ENCODE measurements at places on chromosomes 11 and 22.

- peak; percentile 34 for DNase-seq
Measured at GRCh38 chr11:90629229-90629806, 406.5 kb upstream of the CHORDC1 start.

DNA sequence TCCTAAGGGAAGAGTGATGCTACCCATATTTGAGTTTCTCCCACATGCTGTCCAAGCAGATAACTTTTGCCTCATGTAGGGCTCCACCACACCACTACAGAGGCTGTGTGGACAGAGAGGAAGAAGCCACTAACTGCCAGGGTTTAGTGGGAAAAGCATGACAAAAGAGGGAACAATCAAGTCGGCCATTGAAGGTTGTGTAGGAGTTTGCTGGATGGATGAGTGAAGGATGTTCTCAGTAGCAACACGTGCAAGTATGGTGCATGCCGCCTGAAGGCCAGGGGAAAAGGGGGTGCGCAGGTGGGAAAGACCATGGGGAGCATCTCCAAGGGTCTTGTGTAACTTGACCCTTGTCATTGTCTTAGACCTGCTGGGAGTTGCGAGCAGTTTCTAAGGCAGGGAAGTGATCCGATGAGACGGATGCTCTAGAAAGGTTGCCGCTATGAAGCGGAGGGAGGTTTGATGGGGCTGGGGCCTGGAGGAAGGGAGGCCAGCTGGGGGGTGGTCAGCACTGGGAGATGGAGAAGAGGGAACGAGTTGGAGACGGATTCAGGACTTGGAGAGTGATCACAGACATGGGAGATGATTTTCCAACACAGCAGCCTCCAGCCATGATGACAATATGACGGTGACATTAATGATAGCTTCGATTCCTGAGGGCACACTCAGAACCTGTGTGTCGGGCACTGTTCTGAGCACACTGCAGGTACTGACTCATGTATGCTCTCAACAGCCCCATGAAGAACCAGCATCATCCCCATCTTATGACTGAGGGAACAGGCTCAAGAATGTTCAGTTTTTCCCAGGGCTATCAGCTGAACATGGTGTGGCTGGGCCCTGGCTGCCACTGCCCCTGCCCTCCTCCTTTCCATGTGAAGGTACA lies 53.7 kb downstream of the CD6 start:
- no peak for DNase-seq

DNA sequence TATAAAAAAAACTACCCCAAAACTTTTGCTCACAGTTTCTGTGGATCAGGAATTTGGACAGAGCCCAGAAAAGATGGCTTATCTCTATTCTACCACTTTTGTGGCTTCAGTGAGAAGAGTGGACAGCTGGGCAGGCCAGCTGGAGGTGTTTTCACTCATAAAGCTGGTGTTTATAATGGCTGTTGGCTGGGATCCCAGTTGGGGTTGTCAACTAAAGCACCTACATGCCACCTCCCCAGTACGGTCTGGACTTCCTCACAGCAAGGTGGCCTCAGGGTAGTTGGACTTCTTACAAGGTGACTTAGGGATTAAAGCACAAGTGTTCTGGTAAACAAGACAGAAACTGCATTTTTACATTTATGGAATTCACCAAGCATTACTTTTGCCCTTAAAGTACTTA lies 171.0 kb downstream of the NELL1 start:
- no peak for DNase-seq

GRCh38 chr22:33465554-33465953 lies 407.4 kb upstream of the SYN3 start:
- no peak for DNase-seq

DNA sequence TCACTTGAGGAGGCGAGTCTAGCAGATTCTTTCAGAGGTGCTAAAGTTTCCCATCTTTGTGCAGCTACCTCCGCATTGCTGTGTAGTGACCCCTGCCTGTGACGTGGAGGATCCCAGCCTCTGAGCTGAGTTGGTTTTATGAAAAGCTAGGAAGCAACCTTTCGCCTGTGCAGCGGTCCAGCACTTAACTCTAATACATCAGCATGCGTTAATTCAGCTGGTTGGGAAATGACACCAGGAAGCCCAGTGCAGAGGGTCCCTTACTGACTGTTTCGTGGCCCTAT lies 8.9 kb upstream of the SAMM50 start:
- DNase-seq = no peak

DNA sequence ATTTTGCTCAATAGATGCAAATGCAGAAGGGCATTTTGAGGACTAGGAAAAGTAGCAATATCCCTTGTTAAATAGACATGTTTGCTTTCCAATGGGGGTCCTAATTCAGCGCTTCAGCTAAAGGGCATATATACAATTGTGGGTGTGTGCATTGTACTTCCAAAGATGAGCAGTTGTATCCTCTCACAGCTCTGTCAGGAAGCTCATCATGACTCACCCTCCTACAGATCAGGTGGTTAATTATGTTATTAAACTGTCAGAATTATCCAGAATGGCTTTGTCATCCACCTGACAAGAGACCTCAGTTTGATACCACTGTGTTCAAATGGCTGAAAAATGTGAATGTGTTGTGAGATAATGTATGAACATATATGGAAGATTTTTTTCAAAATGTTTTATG lies 252.2 kb upstream of the MTNR1B start:
- no peak for DNase-seq

DNA sequence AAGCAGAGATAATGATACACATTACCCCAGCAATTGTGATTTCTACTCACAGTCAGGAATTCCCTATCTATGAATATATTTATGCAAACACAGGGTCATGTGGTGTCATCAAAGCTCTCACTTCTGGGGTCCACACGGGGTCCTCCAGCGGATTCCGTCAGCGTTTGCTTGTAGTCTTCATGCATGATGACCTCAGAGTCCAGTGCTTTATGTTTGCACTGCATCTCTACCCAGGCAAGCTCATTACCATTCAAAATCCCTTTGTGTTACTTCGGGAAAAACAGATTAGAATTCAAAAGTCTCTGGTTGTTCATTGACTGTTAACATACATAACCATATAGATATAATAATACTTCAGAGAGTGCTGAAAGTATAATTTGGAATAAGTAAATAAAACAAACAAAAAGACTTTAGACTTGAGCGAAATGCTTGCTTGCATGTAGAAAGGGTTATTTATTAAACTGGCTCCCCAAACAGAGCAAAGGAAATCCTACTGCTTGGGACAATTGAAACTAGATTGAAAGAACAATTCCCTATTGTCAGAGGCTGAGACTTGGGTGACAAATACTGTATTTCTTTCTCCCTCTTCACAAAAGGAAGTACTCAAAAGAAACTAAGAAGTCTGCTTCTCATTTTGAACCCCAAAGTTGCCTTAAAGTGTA lies 423.1 kb downstream of the ETS1 start:
- DNase-seq = no peak

DNA sequence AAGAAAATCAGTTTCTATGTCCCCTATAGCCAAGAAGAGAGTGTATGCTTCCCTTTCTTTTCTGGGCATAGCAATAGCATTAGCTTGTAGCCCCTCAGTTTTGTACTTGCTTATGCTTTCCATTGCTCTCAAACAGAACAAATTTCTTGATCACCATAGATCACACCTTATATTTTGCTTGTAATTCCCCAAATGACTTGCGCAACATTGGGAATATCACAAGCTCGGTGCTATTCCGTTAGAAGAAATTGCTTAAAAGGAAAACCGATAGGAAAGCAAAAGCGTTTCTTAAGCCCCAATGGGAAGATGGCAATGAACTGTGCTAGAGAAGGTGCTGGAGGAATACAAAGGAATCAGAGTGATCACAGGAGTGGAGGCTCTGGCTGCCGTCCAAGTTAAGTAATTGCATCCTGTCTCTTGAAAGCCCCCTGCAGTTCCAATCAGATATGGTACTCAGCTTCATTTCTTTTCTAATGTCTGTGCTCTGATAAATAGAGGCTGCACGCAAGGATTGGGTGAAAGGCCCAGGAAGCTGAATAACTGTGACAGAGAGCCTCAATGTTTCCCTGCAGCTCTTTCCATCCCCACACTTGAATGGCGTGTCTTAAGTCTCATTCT lies 182.1 kb upstream of the KIRREL3 start:
- DNase-seq = no peak

DNA sequence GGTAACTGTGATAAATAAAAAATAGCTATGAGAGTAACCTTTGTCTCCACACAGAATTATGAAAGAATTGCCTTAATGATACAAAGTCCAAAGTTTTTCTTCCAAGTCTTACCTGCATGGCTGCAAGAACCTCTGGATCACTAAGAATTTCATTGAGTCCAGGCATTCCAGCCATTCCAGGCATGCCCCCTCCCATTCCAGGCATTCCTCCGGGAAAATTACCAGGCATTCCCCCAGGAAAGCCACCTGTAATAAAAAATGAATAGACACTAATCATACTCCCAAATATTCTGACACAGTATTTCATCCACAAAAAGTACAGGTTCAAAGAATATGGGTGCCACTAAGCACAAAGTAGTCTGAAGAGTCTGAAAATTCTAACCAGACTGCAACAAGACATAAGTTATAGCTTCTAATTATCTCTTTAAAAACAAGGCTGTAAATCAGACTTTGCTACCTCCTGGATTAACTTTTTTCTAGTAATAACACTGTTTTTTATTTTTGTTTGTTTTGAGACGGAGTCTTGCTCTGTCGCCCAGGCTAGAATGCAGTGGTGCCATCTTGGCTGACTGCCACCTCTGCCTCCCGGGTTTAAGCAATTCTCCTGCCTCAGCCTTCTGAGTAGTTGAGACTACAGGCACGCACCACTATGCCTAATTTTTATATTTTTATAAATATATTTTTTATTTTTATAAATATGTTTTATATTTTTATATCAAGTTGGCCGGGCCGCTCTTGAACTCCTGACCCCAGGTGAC lies 8.0 kb upstream of the SLC25A17 start:
- no peak for DNase-seq

GRCh38 chr22:18023509-18024275 lies 669 bp downstream of the MICAL3 start:
- peak; percentile 87 for DNase-seq

DNA sequence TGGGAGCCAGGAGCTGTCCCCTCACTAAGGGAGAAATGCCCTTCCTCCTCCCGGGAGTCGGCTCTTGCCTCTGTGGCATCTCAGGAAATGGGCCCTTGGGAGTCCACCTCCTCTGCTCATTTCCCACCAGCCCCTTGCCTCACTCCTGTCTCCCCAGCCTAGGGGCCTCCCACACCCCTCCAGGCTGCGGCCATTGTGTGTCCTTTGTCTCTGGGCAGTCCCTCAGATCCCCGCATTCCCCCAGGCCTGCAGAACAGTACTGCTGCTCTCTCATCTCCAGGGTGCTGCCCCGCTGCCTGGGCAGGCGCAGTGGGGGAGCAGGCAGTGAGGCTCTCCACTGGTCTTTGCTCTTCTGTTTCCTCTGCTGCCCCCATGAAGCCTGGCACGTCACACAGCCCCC lies 25.0 kb downstream of the ADA2 start:
- DNase-seq = no peak

DNA sequence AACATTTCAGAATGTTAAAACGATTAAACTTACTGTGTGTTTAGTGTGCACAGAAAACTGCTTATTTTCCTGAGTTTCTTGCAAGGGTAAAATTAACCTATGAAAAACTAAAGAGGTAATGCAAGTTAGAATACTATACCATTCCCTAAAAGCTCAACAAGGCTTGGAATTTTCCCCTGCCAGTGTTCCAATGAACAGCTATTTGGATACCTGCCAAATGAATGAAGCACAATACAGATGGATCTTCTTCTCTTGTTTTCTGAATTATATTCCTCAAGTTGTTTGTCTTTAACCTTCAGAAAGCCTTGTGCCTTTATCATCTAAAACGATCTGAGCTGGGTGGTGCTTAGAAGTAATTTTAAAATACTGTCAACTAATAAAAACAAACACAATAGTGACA lies 204.5 kb downstream of the LRRC4C start:
- DNase-seq = no peak

All from right hindlimb (tissue), 1 donor.